Activated gamma-delta T cell treated with Interleukin-2 at 50 U/mL for 16 hours (primary cell): ENCODE measurements at places on chromosomes 16 and 17.

- no peak for DNase-seq
Measured at GRCh38 chr16:57613514-57613913, 14.9 kb upstream of the ADGRG1 start.

DNA sequence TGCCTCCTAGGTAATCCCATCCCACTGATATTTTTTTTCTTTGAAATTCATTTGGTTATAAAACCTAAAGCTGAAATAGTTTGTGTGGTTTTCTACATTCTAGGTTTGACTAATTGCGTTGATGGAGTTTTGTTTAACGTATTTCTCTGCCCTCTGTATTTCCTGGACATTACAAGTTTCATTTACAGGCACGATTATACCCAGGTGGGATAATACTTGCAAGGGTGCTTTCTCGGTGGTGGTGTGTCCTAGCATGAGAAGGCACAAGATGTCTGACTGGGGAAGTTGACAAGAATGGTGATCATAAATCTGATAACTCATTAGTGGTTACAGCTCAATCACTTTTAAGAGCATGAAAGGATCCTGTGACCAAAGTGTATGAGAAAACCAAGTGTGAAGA, 45.0 kb downstream of the DYNLRB2 start:
- DNase-seq: no peak

DNA sequence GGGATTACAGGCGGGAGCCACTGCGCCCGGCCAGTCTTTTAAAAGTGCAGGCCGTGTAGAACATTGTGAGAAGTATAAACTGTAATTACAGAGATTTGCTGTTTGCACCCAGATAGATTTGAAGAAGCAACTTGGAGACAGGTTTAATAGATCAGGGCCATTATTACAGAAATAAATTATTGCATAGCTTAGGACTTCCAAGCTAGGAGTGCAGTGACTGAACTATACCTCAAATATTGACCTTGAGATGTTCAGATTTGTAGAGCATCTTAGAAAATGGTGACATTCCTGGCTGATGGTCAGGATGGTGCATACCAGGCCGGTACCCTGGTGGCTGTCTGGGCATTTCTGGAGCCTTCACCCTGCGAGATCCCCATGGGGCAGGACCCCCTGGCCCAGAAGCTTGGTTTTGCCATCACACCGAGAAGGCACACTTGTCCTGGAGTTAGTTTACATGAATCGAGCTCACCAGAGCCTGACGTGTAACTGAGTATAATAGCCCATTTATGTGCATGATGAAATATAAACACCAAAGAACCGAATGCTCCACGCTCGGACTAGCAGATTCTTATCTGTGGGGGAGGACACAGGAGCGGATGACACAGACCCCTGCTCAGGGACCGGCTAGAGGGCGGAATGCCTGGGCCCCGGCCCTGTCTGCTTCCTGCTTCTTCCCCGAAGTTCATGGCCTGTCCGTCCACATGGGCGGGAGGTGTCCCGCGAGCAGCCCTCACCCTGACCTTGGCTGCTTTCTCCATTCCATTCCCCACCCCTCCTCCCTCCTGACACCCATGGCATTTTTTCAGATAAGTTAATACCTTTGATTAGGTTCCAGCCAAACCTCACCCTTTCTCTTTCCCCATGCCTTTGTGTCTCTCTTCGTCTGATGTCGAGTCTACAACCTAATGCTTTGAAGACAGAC, 32.1 kb downstream of the CCDC40 start:
- no peak for DNase-seq

GRCh38 chr17:64546716-64547115, 39.9 kb downstream of the CEP95 start:
- DNase-seq: no peak

DNA sequence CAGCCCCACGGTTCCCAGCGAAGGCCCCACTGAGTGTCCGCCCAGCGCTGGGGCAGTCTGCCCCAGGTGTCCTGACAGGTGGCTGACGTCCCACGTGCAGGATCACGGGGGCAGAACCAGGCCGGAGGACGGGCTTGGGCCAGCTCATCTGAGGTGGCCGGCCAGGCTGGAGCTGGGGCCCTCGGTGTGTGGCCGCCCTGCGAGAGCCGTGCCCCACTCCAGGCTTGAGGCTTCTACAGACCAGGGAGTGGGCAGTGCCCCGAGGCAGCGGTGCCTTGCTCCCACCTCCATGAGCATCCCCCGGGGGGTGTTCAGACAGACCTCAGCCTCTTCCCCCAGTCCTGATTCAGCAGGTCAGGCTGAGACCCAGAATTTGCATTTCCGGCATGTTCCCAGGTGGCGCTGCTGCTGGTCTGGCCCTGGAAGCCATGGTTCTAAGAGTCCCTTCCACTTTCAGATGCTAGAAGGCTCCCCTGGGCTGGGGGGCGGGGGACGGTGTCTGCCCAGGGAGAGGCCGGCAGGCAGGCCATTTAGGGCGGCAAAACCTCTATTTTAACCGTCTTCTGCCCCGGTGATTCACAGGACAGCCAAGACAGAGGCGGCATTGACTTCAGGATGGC, 35.4 kb upstream of the PABPN1L start:
- no peak for DNase-seq

GRCh38 chr17:72004011-72004427, 116.8 kb upstream of the SOX9 start:
- no peak for DNase-seq

GRCh38 chr17:65473985-65474384, 87.5 kb downstream of the AXIN2 start:
- DNase-seq: no peak

GRCh38 chr17:28912281-28912937, 9.5 kb upstream of the DHRS13 start:
- DNase-seq: no peak

- no peak for DNase-seq
Measured at GRCh38 chr17:44941712-44942331, 5.8 kb downstream of the KIF18B start.

DNA sequence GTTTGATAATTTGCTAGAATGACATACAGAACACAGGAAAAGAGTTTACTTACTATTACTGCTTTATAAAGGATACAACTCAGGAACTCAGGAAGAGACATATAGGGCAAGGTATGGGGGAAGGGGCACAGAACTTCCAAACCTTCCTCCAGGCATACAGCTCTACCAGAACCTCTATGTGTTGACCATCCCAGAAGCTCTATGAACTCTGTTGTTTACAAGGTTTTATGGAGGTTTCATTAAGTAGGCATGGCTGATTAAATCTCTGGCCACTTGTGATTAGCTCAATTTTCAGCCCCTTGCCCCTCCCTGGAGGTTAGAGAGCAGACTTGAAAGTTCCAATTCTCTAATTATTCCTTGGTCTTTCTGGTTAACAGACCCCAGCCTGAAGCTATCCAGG, 60.2 kb upstream of the C17orf78 start:
- no peak for DNase-seq

DNA sequence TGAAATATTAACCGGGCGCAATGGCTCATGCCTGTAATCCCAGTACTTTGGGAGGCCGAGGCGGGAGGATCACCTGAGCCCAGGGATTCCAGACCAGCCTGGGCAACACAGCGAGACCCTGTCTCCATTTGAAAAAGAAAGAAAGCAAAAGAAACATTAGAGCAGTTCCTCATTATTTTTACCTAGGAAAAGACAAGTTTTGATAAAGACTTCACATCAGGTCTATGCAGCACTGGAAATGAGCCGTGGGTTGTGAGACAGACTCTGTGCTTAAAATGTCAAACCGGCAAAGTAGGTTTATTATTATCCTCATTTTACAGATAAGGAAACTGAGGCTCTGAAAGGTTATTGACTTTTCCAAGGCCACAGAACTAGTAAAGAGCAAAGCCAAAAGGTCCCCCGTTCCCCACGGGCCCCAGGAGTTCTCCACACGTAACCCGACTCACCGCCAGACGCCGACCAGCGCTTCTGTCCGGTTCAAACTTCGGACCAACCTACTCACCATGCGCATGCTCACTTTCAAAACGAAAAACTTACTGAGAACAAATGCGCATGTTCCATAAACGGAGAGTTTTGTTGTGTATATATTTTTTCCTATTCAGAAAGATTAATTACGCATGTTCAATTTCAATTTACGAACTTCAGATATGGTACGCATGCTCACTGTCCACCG, 356 bp downstream of the TUBD1 start:
- no peak for DNase-seq

DNA sequence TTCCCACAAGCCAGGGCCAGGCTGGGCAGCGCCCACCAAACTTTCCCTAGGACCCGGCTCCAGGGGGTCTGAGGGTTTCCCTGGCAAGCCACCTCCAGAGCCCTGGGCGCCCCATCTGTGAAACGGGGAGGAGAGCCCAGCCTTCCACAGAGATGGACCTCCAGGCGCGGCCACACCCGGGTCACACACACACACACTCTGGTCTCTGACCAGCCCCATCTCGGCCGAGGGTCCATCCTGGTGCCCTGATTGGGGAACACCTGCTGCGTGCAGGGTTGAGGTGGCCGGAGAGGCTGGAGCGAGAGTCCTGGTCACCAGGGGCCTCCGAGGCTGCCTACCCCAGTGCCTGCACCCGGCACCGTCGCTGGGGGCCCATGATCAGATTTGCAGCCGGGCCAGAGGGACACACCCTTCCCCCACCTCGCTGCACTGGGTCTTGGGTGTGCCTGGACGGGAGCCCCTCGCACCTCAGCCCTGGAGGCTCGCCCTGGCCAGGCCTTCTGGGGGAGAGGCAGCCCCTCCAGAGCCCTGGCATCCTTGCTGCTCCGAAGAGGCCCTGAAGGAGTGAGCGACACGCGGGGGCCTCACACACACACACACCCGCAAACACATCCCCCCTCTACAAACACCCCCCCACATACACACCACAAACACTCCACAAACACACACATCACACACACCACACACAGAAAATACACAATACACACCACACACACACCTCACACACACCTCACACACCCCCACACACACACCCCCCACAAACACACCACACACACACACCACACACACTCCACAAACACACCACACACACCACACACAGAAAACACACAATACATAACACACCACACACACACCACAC, 29.7 kb downstream of the SLC25A10 start:
- no peak for DNase-seq

DNA sequence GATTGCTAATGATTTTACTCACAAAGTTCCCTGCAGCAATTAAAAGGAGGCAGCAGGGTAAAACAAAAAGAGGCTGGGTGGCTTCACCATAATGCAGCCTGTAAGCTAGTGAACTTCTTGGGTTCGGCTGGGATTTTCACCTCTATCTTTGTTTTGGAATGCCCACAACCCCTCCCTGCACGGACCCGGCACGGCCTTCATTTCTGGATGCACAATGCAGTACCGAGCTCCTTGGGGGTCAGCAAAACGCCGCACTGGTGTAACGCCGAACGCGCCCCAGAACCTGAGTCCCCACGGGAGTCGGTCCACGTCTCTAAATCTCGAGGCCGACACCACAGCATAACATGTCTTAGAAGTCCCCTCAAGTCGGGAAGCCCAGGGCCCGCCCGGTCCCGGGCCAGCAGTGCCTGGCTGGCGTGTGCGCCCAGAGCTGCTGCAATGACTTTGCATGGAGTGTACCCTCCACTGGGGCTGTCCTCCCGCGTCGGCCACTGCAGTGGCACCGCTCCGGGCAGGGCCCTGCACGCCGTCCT, 759 bp downstream of the UBE2O start:
- no peak for DNase-seq

GRCh38 chr17:81397314-81398175, 2.3 kb downstream of the BAHCC1 start:
- no peak for DNase-seq

GRCh38 chr17:11744696-11745095, 146.4 kb downstream of the DNAH9 start:
- no peak for DNase-seq

- DNase-seq: no peak
Measured at GRCh38 chr16:14658063-14658462, 25.3 kb downstream of the BFAR start.

DNA sequence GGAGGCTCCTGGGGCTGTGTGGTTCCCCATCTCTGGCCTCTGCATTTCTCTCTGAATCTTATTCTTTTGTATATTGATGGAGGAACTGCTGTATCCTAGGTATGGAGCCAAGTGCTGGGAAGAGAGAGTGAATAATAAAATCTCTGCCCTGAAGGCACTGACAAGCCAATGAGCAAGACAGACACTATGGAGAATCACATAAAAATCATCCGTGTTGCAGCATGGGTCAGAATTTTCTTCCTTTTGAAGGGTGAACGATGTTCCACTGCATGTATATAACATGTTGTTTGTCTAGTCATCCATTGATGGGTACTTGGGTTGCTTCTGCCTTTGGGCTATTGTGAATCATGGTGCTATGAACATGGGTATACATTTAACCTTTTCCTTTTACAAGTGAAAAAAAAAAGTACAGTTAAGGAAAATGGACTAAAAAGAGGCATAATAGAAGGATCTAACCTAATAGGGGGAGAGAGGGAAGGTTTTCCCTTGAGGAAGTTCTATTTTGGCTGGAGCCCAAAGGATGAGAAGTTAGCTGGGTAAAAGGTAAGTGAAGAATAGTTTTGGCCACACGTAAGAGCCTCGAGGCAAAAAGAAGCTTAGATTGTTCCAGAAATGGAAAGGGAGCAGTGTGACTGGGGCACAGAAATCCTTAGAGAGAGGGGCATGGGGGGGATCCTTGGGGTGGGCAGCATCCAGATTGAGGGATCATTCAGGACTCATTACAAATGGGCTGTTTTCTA, 32.3 kb upstream of the GNA13 start:
- no peak for DNase-seq

DNA sequence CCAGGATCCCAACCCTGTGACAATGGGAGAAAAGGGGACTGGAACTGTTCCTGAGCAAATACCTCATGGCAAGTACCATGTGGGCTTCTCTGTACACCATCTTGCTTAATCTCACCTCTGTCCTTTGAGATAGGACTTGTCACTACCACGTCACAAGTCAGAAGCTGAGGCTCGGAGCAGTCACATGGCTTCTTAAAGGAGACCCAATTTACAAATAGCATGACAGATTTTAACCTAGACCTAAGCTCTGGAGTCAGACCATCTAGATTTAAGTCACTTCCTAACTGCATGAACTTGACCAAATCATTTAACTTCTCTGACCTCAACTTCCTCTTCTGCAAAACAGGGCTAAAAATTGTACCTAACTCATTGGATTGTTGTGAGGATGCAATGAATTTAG, 36.0 kb upstream of the CCL1 start:
- DNase-seq: no peak

- no peak for DNase-seq
Measured at GRCh38 chr17:66843627-66844026, 8.7 kb downstream of the CACNG5 start.
